OCI-LY7 (cell line): ENCODE measurements at places on chromosomes 11 and 22. TPM values are rescaled to one million over a fixed set of nuclear protein-coding genes. Genes with fewer than 3 reads are reported as not detected.

Gene DBX1
- not detected in 2 replicates for total RNA-seq

DNA sequence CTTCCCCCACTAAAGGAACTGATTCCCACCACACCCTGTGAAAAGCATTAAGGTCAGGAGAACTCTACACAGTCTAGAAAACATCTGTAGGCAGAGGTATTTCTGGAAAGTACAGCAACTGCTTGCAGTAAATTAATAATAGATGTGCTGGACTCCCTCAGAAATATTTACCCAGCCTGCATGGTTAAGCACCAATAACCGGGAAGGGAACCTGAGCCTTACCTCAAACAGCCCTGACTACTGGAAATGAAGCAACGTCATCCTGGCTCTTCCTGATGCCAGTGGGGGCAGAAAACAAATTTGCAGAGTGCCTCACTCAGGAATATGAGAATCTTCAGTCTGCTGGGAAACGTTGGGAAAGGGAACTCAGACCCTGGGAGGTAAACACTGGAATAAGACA, 318.1 kb downstream of the TENM4 start:
- no peak for DNase-seq

DNA sequence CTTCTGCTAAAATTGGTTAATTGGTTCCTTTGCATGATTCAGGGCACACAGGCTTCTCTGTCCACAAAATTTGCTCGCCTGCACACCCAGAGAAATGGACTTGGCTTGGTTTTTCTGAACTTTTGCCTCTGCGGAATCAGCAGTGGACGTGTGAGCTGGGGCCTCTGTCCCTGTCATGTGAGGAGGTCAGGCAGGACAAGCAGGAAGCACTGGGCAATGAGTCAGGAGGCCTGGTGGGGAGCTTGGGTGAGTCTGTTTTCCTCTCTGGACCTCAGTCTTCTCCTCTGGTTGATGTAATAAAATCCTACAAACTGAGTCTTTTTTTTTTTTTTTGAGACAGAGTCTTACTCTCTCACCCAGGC, 10.4 kb upstream of the CELSR1 start:
- no peak for DNase-seq

DNA sequence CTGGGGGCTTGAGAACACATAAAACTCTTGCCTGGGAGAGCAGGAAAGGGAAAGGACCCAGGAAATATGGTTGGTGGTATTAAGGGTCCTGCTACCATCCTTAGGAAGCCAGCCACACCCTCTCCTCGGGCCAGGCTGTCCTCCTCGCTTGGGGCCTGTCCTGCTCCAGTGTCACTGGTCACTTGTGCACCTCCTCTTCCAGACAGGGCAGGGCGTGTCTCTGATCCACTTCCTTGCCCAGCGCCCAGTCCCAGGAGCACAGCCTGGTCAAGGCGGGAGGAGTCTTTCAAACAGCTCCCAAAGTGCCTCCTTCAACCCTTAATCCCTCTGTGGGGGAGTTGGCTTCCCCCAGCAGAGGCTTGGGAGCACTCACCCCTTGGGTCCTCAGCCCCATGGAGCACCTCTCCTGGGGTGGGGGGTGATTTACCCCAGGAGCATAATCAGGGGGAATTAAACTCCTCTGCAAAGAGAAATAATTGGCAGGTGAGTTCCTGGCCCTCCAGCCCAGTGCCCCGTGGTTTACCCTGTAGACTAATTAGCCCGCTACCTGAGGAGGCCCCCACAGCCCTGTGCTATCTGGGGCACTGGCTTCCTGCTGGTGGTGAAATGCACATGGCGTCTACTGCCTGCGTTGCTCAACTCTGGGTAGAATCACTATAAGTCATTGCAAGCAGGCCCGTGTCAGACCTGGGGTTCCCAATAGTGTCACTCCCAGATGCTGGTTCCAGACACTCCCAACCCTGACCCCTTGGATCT, 8.0 kb downstream of the TMPRSS6 start:
- no peak for DNase-seq
